Renal cortex interstitium (tissue), 15 donors: ENCODE measurements at places on chromosomes 2 and 18. TPM values are rescaled to one million over a fixed set of nuclear protein-coding genes. Genes with fewer than 3 reads are reported as not detected.

- DNase-seq = no peak
These were observed 8.4 kb downstream of the ITM2C start for GRCh38 chr2:230872968-230873660.

Gene POTEC
- 0.09 TPM for polyA plus RNA-seq

GRCh38 chr18:27713037-27713737, 463.7 kb downstream of the CDH2 start:
- DNase-seq = no peak

DNA sequence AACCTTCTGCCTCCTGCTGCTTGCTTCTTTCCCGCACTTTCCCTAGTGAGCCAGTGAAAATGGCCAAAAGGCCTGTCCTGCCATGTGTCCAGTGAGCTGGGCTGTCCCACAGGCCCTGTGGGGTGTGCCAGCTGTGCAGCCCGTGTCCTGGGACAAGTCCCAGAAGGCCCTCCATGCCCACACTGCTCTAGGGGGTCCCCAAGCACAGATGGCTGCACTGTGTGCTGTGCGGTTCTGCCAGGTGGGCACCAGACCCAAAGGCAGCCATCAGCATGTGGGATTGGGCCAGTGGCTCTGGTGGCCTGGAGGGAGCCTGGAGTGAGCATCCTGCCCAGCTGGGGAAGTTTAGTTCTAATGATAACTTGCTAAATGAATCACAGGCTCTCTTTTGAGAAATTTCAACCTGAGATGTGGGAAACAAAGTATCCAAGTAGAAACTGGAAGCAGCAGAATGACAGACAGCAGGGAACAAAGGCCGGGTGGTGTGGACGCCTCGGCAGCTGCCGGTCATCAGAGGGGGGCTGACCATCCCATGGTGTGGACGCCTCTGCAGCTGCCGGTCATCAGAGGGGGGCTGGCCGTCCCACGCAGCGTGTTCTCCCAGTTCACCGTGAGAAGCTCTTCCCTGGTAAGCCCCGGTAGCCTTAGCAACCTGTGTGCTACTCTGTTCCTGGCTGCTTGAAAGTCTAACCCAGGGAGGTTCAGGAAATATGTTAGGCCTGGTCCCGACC, 9.9 kb upstream of the CNDP2 start:
- no peak for DNase-seq

Gene CFAP221
- 36.1 TPM for polyA plus RNA-seq

Gene TAF4B
- 5.0 TPM for polyA plus RNA-seq

Gene FAM117B
- 27.9 TPM for polyA plus RNA-seq

- DNase-seq = no peak
These were observed 763.6 kb downstream of the ADCYAP1 start for GRCh38 chr18:1668279-1668678.

Gene TWSG1
- 65.4 TPM for polyA plus RNA-seq

DNA sequence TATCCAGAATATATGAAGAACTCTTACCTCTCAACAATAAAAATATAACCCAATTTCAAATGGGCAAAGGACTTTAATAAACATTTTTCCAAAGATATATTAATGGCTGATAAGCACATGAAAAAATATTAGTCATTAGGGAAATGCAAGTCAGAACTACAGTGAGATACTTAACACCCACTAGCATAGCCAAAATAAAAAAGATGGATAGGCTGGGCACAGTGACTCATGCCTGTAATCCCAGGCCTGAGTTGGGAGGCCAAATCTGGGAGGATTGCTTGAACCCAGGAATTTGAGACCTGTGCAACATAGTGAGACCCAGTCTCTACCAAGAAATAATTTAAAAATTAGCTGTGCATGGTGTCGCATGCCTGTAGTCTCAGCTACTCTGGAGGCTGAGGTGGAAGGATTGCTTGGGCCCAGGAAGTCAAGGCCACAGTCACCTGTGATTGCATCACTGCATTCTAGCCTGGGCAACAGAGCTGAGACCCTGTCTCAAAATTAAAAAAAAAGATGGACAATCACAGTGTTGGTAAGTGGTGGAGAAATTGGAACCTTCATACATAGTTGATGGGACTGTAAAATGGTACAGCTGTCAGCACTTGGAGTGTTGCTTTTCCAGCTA, 25.1 kb downstream of the MARCHF7 start:
- DNase-seq = no peak

DNA sequence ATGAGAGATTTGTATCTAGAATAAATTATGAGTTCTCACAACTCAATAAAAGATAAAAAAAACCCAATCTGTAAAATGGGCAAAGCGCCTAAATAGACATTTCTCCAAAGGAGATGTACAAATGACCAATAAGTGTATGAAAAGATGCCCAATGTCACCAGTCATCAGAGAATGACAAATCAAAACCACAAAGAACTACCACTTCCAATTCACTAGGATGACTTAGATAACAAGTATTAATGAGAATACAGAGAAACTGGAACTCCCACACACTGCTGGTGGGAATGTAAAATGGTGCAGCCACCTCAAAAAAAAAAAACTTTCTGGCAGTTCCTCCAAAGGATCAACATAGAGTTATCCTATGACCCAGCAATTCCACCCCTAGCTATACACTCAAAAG, 17.4 kb upstream of the COL6A3 start:
- DNase-seq = no peak

Gene DOCK10
- polyA plus RNA-seq = 13.9 TPM

DNA sequence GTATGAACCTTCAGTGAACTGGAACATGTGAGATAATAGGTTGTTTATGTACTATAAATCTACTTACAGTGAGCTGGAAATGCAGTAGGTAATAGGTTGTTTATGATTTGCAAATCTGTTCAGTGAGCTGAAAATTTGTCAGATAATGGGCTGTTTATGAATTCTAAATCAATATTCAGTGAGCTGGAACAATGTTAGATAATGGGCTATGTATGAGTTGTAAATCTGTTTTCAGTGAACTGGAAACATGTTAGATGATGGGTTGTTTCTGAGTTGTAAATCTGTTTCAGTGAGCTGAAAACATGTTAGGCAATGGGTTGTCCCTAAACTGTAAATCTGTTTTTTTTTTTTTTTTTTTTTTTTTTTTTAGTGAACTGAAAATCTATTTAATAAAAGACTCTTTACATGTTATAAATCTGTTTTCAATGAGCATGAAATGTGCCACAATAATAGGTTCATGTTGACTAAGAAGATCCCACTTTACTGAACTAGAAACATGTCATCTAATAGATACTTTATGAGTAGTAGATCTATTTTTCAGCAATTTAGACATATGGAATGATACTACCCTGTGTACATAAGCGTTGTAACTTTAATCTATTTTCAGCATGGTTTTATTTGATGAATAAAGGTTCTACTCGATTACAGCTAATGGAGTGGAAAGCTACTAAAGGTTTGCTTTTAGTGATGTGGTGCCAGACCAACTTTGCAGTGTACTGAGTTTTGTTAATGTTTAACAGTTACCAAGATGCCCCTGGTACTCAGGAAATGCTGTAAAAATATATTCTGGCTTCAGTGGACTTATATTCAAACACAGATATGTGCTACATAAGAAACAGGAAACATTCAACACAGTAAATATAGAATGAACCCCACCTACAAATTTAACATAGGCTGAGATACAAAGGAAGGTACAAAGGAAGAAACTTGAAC, 1471.8 kb downstream of the LRP1B start:
- no peak for DNase-seq

GRCh38 chr2:232776435-232776834, at the start of gene KCNJ13:
Gene KCNJ13, minus strand, starts transcription at chr2:232776565. Its CDS starts 5,203 bp downstream, at chr2:232771362.
- DNase-seq = peak; percentile 17

- no peak for DNase-seq
These were observed 99.8 kb upstream of the KCNH7 start for GRCh38 chr2:162938387-162938786.

DNA sequence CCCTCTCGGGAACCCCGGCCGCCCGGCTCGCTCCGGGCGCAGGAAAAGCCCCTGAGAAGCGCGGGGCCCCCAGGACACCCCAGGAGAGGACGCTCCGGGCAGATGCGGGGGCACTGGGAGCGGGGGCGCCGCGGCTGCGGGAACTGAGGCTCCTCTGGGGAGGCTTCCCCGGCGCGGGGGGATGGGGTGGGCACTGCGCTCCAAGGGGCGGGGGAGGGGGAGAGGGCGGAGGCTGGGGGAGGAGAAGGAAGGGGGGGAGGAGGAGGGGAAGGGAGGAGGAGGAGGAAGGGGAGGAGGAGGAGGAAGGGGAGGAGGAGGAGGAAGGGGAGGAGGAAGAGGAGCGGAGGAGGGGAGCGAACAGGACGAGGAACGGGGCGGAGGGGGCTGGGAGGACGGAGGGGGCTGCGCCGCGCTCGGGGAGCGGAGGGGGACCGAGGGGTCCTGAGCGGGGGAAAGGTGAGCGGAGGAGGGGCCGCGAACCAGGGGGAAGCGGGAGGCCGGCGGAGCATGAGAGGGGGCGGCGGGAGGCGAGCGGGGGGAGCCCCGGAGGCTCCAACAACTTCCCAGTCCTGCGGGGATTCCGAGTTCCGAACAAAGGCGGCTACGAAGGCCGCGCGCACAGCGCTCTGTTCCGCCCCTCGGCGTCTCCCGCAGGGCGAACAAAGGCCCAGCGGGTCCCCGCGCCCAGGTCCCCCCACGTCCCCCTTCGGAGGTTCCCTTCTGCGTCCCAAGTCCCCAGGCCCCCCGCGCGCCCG, 742 bp downstream of the PXDN start:
- no peak for DNase-seq

DNA sequence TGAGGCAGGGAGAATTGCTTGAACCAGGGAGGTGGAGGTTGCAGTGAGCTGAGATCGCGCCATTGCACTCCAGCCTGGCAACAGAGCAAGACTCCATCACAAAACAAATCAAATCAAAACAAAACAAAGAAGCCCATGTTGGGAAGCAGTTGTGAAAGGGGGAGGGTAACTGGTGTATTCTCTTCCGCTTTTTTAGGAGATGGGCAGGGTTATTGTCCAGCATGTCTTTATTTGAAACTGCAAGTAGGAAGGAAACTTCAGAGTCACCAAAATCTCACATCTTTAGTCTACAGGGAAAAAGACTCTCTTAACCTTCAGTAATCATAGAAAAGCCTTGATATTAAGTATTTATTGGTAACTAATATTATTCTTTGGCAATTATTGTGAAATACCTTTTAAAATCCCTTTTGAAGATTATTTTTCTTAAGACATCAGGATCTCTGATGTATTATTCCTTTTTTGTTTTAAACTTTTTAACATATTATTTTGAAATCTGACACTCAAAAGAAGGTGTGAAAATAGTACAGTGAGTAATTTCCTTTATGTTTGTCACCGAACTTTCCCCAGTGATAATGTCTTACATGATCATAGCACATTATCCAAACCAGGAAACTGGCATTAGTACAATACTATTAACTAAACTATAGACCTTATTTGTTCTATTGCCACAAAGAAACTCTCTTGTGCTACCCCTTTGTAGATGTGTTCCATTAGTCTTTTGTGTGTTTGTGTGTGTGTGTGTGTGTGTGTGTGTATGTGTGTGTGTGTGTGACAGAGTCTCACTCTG, 84.3 kb upstream of the LTBP1 start:
- DNase-seq = no peak

- DNase-seq = no peak
These were observed 51.9 kb downstream of the CDH2 start for GRCh38 chr18:28125051-28125450.

Gene PDCL3
- 25.6 TPM for polyA plus RNA-seq

Gene TMEM17
- polyA plus RNA-seq = 5.9 TPM

Gene ATP6V1C2
- polyA plus RNA-seq = 4.8 TPM

DNA sequence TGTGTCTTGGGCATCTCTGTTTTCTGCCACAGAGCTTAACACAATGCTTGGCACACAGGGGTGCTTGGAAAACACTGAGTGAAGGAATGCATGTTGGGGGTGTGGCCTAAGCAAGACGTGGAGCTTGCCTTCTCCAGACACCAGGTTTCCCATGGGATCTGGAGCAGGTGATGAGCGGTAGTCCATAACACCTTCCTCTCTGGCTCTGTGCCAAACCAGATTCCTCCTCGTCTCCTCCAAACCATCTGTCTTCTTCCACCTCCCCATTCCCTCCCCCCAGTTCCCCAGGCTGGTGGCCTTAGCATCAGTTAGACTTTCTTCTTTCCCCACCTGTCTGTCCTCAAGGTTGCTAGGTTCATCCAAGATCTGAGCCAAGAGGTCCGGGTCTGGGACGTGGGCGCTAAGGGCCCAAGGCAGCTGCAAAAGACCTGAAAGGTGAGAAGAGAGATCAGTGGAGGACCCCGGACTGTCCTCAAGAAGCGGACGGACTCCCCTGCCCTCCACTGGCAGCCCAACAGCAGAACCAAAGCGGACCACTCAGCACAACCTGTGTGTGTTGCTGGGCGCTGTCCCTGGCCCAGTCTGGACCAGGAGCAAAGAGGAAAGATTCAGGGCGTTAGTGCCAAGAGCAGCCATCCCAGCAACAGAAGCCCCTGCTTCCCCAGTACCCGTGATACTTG, 1.2 kb upstream of the ITM2C start:
- no peak for DNase-seq

Gene GAREM1
- polyA plus RNA-seq = 29.9 TPM

Gene ZC3H15
- 124 TPM for polyA plus RNA-seq

DNA sequence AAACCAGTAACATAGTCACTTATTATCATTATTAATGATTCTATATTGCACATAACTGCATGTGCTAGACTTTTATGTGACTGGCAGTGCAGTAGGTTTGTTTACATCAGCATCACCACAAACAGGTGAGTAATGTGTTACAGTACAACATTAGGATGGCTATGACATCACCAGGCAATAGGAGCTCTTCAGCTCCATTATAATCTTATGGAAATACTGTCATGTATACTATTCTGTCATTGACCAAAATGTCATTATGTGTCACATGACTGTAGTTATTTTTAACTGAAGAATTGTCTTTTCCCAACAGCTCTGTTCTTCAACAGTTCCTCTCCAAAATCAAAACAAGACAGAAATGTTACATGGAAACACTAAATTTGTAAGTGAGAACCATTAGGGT, 96.3 kb downstream of the C18orf54 start:
- DNase-seq = no peak

Gene CDH7
- polyA plus RNA-seq = 18.0 TPM

DNA sequence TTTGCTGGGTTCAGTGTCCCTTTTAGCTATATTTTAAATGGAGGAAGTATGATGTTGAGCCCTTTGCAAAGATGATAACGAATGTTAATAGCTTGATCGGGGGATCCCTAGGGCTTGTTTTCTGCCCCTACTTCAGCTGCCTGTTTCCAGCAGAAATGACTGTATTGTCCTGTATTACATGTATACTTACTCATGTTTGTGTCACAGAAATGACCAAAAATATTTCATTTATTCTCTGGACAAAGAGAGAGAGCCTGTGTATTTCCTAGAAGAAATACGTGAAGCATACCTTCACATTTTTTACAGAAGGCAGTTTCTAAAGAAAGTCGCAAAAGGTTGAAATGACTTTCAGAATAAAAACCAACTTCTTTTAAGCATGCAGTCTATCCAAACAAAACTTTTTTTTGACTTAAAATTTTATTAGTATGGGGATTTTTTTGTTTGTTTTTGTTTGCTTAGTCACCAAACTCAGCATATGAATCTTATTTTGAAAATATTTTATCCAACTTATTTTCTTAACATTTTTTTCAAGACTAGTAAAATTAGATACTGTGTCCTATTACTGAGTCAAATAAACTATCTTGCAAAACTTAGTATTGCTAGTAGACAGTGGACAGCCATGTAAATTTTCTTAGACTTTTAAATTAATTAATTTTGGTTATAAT, 68.9 kb downstream of the PTRHD1 start:
- DNase-seq = no peak
